ENCODE measurements at places on chromosomes 5 and 9.
A peak's percentile ranks its signal among the peaks of the same experiment; 100 is the strongest.

- DNase-seq, result no peak
Observed at GRCh38 chr5:6321078-6321477, 57.3 kb downstream of the MED10 start.

- no peak for DNase-seq
Observed at GRCh38 chr9:13140843-13141592, 138.5 kb downstream of the MPDZ start.

DNA sequence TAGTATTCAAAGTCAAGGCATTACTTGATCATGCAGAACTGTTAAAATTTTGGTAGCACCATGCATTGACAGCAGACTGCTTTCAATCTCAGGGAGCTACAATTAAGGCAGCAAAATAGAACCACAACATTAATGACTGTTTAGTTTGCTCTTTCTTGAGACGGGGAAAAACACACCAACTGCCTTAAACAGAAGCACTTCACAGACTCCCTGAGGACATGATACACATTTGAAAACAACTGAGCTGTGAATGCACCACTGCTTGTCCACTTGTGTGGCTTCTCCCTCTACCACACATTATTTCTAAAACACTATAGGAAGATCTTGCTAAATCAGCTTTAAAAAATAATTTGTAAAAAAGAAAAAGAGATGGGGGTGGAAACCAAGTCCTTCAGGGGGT lies 79.6 kb upstream of the MAST4 start:
- no peak for DNase-seq

- no peak for DNase-seq
Observed at GRCh38 chr5:191036-191948, at the start of gene LRRC14B. LRRC14B (plus strand) TSS chr5:191495; CDS start chr5:191539, 44 bp downstream.

- no peak for DNase-seq
Observed at GRCh38 chr9:14243514-14244042, 70.4 kb downstream of the NFIB start.

GRCh38 chr5:149707097-149707496 lies 23.0 kb upstream of the PPARGC1B start:
- DNase-seq, result no peak

DNA sequence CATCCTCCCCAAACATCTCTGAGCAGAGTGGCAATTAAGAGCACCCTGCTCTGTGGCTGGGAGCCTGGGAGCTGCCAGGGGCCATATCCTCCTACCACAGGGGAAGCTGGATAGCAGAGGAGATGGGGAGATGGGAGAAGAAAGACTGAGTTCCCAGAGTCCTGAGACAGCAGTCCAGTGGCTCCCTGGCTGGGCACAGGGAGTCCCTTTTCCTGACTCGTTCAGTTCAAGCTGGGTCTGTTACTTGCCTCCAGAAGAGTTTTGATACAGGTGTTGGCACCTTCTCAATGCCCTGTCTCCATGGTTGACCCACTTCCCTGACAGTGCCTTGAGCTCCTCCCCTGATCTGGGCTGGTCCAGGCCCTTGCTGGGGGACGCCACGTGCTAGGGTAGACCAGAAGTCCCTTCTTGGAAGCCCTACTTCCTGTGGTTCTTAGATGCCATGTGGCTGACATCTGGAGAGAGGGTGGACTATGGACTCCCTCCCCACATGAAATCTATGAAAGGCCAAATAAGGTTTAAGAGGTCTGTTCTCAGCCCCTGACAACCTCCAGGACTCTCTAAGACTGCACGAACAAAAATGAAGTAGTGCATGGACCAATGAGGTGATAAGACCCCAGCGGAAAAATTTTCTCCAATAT lies 166.2 kb downstream of the AUH start:
- no peak for DNase-seq

DNA sequence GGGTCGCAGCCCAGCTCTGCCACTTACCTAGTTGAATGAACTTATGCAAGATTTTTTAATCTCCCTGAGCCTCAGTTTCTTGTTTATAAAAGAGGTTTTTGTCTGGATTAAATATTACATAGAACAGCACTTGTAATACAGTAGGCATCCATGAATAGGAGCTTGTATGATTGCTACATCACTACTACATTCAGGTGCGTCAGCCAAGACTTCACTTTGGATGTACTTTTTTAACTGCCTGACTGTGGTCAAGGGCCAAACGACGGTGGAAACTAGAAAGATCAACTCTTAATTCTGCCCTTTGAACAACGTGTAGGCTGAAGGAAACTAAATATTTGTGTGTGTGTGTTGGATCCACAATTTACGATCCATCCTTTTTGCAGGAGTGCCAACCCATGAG lies 172.8 kb downstream of the RFK start:
- no peak for DNase-seq

DNA sequence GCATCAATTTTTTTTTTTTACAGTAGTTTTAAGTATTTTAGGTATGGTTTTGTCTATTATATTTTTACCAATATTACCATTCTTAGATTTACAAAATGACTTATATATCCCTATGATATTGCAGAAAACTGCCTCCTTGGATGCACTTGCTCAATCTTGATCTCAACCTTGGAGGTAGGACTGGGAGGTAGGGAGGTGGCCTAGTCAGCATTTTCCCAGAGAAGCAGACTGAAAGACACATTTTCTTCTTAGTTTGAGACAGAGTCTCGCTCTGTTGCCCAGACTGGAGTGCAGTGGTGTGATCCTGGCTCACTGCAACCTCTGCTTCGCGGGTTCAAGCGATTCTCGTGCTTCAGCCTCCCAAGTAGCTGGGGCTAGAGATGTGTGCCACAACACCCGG lies 175.3 kb upstream of the SH3GL2 start:
- no peak for DNase-seq

- DNase-seq, result no peak
Observed at GRCh38 chr9:15499139-15499538, 11.6 kb downstream of the PSIP1 start.

- DNase-seq, result no peak
Observed at GRCh38 chr9:98409719-98410118, 154.3 kb upstream of the TBC1D2 start.

DNA sequence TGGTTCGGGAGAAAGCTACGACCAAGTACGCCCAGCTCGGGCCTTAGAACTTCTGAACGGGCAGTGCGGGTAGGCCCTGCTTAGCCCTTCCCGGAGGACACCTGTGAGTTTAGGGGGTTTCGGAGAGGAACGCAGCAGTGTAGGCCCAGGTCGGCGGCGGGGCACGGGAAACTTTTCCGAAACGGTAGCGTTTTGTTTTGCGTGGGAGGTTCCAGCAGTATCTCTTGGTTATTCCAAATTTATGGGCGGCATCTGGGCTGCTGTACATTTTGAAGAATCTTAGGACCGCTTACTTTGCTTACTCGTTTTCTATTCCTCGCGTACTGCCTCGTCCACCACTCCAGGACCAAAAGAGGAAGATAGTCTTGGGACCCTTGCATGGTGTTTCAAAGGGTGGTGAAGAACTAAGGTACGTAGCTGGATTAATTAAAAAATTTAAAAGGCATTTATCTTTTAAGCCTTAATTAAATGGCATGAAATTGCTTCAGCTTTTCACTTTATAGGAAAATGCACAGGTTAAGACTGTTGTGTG lies 492 bp downstream of the TENT2 start:
- DNase-seq, result peak; percentile 46

DNA sequence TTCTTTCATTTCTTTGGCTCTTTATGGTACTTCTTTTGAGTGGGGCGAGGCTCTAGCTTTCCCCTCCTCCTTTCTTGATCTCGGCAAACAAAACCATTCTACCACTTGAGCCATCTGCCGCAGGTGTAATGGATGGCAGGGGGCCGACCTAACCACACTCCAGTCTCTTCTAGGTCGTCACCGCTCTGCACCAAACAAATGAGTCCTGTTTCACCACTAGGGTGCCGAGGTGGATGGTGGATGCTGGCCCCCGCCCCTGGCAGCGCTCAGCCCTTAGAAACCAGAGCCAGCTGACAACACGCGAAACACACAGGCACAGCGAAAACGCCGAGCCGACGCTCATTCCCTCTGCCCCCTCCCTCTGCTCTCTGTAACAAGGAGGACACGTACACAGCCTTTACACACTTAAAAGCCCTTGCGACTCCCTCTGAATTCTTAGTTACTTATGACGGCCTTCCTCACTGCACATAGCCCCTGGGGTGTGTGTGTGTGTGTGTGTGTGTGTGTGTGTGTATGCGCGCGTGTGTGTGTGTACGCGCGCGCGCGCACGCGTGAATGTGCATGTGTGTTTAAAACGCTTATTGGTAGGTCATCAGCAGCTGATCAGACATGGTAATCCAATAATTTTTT lies 199.4 kb downstream of the MEF2C start:
- peak; percentile 94 for DNase-seq

DNA sequence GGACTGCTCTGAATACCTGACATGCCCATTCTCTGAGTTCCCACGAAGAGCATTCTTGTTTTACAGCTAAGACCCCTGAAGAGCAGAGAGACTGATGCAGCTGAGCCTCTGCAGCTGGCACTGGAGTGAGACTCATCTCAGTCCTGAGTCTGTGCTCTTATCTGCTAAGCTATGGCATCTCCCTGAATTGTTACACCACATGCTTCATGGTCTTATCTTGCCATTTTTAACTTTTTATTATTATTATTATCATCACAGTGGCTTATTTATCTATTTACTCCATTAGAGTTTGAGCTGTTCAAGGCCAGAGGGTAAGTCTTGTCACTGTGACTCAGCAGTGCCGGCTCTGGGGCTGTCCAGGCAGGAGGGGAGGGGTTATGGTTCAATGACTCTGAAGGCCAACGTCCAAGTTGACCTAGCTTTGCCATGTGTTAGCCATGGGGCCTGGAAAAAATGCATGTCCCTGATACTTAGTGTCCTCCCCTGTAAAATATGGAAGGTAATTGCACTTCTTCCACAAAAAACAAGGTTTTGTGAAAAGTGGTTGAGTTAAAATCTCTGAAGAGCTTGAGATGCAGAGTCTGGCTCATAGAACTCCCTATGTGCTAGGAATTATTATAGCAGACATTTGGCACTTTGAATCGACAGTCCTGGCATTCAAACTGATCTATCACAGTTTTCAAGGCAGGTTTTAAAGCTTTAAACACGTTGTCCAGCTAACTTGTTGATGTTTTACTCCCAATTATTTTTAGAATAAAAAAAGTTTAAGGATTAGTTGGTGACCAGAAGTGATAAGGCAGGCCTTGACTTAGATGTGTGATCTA lies 94.6 kb downstream of the ALDH1A1 start:
- DNase-seq, result no peak

DNA sequence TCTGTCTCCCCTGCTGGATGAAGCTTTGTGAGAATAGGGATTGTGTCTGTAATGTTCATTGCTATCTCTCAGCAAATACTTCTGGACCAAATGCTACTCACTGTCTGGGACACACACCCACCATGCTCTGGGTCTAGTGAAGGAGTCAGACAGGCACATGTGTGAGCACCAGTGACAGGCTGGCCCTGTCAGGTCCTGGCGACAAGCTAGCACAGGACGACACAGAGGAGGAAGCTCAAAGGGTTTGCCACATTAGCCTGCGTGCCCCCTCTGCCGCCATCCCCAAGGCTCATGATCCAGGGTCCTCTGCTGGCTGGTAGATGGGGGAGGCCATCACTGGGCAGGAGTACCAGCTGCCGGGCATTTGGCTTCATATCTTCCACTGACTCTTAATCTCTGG lies 23.3 kb downstream of the LRSAM1 start:
- DNase-seq, result no peak

DNA sequence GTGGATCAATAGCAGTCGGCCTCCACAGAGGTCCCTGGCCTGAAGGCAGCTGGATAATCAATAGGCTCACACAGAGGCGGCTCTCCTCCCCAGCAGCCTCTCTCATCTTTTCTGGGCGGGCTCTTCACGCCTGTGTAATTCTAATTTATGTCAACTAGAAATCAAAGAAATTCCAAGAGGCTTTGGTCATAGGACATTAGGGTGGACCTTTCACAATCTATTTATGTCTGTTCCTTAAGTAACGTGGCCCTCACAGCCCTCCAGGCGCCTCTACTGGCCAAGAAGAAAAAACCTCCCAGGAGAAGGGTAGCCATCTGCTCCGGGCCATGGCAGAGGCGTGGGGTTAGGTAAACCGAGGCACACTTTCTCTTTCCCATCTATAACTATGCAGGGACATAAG lies 205.1 kb upstream of the EFNA5 start:
- DNase-seq, result no peak

- no peak for DNase-seq
Observed at GRCh38 chr5:123530728-123531127, 18.8 kb downstream of the CSNK1G3 start.

DNA sequence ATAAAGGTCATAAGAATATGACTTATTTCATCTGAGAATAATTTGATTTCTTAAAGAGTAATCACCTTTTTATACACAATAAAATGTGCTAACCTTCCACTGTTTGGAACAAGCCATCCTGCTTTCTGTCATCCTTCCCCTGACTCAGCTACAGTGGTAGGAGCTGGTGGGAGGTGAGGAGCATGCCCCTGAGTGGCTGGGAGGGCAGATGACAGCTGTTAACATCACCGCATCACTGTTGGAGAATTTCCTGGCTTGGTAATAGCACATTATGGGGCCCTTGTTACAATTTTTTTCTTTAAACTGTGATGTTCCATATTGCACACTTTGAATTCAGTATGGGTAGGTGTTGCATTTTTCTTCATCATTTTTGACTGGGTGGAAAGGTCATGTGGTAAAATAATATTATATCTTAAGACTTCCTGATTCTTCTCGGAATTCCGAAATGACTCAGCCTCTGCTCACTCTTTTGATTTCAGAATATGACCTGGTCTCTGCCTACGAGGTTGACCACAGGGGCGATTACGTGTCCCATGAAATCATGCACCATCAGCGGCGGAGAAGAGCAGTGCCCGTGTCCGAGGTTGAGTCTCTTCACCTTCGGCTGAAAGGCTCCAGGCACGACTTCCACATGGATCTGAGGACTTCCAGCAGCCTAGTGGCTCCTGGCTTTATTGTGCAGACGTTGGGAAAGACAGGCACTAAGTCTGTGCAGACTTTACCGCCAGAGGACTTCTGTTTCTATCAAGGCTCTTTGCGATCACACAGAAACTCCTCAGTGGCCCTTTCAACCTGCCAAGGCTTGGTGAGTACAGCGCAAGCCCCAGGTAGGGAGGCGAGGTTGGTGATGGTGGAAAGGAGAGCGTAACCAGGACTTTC lies 5.8 kb downstream of the ADAMTS16 start:
- no peak for DNase-seq

GRCh38 chr9:133770076-133770777 lies 32.1 kb upstream of the SARDH start:
- DNase-seq, result no peak
